ENCODE measurements at places on chromosomes 4 and X.

- DNase-seq: no peak
These were observed 20.0 kb upstream of the FTHL17 start for GRCh38 chrX:31091819-31092218.

- DNase-seq: no peak
These were observed 90.4 kb downstream of the HAUS3 start for GRCh38 chr4:2151544-2151943.

DNA sequence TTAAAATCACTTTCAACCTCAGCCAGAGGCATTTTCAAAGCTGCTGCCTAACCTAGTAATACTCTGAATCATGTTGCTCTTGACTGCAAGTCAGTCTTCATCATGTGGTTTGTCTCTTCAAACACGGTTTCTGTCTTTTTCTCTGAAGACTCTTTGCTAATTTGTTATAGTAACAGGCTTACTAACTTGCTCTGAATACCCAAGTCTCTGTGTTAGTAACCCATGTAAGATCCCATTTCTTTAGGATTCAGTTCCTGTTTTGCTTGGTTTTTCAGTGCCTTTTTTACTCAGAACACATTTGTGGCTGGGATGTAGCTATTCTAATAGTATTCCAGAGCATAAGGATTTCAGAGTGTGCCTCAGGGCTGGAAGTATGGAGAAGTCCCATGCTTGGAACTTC, 1450.6 kb upstream of the IGFBP7 start:
- no peak for DNase-seq

- DNase-seq: no peak
These were observed 12.5 kb upstream of the OSTC start for GRCh38 chr4:108637856-108638255.

GRCh38 chr4:176566769-176567168, 226.0 kb downstream of the VEGFC start:
- DNase-seq: no peak

GRCh38 chrX:129523079-129523911, at the start of gene SMARCA1:
SMARCA1 (minus strand) TSS chrX:129523490; CDS start chrX:129523370, 120 bp downstream.
- DNase-seq: peak; percentile 32

GRCh38 chr4:24013668-24014422, 124.0 kb upstream of the PPARGC1A start:
- no peak for DNase-seq

- DNase-seq: no peak
These were observed 48.3 kb upstream of the CD99 start for GRCh38 chrX:2642791-2643190.

DNA sequence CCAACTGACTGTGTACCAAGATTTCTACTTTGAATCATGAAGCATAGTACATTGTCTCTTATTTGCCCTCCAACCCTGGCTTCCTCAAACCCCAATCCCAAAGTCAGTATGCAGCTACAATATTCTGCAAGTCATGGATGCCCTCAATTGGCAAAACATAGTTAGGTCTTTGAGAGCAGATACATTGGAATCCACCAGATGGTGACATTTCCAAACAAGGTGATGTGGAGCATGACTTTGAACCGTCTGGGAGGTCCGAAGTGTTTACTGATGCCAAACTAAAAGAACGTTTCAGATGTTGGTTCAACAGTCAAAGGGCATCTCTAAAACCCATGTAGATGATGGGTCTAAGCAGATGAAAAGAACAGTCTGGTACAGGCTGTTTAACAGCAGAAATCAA, 43.7 kb upstream of the FRMD7 start:
- no peak for DNase-seq

DNA sequence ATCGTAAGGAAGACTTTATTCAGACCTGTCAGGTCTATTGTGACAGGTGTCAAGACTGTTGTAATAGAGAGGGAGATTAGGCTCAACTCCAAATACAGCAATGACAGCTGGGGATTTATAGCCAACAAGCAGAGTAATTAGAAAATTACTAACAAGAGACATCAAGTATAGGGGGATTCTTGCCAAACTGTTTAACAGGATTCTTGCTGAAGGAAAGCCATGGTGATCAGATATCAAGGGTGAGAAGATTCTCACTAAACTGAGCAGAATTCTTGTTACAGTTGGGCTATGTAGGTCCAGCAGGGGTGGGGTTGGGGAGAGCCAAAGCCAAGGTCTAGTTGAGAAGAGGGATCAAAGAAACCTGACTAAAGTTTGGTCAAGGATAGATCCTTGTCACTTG, 461.0 kb upstream of the GALNT7 start:
- no peak for DNase-seq

DNA sequence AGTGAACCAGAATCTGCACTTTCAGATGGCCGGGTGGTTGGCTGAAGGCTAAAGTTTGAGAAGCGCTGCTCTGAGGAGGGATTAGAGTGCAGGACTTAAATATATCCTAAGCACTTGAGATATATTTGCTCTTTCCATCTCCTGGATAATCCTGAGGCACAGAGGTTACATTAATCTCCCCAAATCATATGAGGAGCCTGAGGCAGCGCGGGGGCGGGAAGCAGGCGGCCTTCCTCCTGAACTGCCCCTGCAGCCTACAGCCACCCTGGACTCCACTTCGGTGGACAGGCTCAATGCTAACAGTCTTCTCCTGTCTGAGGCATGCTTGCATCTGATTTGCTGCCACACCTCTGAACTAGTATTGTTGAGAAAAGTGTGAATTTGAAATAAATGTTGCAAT, 72.5 kb downstream of the AFAP1 start:
- no peak for DNase-seq

GRCh38 chr4:160143574-160143973, 1040.7 kb downstream of the RAPGEF2 start:
- DNase-seq: no peak

All from hippocampal formation (tissue), 2 donors.